Peyer's patch (tissue), 4 donors: ENCODE measurements at places on chromosomes 6 and 20.

- DNase-seq, result no peak
Measured at GRCh38 chr6:110656492-110656891, 158.8 kb downstream of the CDK19 start.

GRCh38 chr20:23200413-23200812, 114.3 kb upstream of the CD93 start:
- no peak for DNase-seq

DNA sequence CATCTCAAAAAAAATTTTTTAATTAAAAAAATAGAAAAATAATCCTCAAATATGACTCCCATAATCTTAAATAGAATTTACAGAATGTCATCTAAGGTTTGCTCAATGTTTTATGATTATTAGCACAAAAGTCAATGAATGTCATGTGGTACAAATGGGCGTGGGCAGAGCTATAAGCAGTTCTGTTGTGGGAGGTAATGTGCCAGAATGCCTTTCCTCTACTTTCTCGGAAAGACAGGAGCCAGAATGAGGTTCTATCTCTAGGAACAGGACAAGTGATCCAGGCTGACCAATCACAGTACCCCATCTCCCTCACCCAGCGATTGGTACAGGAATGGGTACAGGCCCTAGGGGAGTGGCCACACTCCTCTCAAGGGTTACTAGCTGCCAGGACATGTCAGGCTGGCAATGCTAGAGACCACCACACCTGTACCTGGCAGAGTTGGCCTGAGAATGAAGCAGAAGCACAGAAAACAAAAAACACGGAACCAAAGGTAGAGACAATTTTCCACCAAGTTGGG, 15.1 kb downstream of the RALGAPA2 start:
- DNase-seq, result no peak

DNA sequence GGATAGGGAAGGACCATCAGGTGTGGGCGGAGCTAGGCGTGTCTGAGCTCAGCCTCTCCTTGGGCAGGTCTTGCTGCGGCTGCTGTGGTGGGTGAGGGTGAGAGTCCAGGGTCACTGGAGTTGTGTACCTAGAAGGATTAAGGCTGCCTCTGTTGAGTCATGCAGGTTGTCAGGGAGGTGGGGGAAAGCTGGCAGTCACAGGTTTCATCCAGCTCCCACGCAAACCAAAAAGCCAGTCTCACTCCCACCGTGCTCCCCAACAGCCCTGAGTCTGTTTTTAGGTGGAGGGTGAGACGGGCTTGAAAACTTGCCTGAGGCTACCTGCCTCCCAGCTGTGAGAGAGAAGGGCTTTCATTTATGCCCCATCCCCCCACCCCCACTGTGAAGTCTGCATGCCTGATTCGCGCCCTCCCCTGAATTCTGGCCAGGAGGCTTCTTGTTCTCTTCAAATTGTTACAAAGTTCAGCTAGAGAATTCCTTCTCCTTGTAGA, 161.5 kb downstream of the MYLK4 start:
- DNase-seq, result no peak

- no peak for DNase-seq
Measured at GRCh38 chr6:21325201-21325856, 268.2 kb upstream of the SOX4 start.

GRCh38 chr6:89792881-89793280, 26.7 kb downstream of the MDN1 start:
- DNase-seq, result no peak

GRCh38 chr6:136673571-136673970, 118.7 kb downstream of the MAP3K5 start:
- no peak for DNase-seq

DNA sequence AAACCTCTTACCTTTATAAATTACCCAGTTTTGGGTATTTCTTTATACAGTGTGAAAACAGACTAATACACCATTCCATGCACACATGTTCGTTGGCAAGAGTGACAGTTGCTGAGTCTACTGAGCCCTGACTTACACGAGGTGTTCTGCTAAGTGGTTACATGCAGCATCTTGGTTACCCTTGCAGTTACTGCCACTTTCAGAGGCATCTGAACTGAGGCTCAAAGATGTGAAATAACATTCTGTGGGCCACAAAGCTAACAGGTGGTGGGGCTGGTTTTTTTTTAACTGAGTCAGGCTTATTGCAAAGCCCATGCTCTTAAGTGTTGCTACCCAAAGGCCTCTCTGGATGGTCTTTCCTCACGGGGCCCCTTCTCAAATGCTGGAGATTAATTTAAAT, 54.4 kb upstream of the GTSF1L start:
- no peak for DNase-seq

DNA sequence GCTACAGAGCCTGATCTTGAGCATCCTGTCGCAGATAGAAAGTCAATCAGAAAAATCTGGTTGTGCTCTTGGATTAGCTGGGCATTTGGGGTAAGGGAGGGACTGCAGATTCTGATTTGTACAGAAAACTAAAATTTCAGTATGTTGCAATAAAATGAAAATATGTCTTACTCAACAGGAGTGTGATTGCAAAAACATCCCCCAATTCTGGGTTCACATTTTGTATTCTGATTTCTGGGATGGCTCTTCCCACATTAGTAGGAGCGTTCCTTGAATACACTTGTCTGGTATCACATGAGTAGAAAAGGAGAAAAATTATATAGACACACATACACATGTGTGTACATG, 40.5 kb downstream of the PANK2 start:
- no peak for DNase-seq

- DNase-seq, result no peak
Measured at GRCh38 chr20:40686893-40687292, 2.1 kb downstream of the MAFB start.

GRCh38 chr20:32132911-32133549, 23.5 kb downstream of the TM9SF4 start:
- no peak for DNase-seq

GRCh38 chr6:135600086-135600702, 102.7 kb upstream of the AHI1 start:
- no peak for DNase-seq

DNA sequence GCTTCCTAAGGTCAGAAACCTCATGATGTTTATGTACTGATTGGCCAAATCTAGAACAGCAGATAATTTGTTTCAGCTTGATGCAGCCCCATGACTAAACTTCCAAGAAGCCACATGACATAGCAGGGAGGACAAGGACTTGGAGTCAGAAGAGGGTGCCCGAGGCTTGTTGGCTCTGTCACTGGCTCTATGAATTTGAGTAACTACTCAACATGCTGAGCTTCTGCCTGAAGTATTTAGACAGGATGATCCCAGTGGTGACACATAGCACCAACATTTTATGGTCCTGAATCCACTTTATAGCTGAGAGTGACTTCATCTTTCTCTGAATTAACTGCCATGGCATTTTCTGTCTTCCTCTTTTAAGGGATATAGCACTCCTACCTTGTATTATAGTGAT, 13.5 kb upstream of the TBX18 start:
- DNase-seq, result no peak

DNA sequence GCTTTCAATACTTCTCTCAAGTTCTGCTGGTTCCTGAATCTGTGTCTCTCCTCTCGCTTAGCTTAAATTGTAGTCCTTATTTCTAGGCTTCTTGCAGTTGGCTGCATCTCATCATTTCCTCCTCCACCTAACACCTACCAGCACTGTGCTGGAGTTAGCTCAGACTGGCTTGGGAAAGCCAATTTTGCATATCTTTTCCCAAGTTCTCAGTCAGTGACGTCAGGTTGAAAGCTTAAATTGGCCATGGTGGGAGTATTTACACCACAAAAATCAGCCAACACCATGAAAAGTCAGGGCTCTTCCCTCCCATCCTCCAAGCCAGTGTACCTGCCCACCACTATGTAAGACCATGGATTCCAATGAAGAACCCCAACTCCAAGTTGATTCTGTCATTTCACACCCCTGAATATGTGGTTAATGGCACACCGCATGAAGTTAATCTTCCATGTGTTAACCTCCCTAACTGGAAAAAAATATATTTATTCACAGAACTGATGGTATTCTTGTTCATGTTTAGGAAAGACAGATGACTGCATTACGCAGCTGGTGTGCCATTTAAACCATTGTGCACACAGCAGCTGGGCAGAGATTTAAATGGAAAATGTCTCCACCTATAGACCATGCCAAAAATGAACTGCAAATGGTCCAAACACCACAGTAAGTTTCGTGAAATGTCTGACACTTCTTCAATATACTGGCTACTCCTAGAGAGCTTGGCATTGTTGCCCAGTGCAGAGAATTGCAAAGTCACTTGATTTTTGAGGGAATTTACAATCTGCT, 274.1 kb upstream of the MAP3K7 start:
- DNase-seq, result no peak

DNA sequence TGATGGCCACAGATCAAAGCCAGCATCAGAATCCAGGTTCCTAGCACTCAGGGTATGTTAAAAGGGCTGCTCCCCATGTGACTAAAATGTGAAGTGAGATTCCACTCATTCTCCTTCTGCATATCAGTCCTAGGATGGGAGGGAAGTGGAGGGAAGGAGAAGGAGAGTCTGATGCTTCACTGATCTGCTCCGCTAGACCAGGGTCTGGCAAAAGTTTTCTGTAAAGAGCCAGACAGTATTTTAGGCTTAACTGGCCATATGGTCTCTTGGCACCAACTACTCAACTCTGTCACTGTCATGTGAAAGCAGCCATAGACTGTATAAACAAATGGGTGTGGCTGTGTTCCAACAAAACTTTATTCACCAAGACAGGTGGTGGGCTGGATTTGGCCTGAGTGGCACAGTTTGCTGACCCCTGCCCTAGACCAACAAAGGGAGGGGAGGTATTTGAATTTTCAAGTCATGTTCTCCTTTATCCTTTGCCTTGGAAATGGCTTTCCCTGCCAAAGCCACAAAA, 22.6 kb downstream of the GHRH start:
- peak; percentile 41 for DNase-seq
